AG09309 (cell line): ENCODE measurements at places on chromosomes 1 and 21.

- peak; percentile 43 for DNase-seq
Measured at GRCh38 chr1:236516929-236517704, 6.7 kb upstream of the LGALS8 start.

DNA sequence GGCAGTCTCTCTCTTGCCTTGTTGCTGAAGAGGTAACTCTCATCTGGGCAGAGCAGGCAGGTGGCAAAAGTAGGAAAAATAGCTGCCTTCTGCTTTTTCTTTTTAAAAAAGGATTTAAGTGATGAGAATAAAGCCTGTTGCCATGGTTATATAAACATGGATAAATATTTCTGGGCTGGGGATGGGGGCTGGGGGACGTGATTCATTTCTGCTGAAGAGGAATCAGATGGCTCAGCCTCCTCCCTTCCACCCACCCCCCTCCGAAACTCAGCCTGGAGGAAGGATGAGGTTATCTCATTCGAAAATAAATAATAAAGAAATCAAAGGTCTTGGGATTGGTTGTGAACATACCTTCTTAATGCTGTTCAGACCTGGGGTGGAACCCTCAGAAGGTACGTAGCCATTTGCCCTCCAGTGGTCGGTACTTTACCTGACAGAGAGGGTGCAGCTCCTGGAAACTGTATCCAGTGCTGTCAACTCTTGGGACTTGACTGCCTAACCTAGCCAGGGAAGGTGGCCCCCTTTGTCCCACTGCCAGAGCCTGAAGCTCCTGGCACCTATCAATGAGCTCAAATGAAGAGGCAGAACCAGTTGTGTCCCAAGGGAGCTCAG is 3.8 kb upstream of the INKA2 start:
- no peak for DNase-seq

GRCh38 chr1:150061632-150062101 is 5.9 kb upstream of the VPS45 start:
- peak; percentile 89 for DNase-seq

DNA sequence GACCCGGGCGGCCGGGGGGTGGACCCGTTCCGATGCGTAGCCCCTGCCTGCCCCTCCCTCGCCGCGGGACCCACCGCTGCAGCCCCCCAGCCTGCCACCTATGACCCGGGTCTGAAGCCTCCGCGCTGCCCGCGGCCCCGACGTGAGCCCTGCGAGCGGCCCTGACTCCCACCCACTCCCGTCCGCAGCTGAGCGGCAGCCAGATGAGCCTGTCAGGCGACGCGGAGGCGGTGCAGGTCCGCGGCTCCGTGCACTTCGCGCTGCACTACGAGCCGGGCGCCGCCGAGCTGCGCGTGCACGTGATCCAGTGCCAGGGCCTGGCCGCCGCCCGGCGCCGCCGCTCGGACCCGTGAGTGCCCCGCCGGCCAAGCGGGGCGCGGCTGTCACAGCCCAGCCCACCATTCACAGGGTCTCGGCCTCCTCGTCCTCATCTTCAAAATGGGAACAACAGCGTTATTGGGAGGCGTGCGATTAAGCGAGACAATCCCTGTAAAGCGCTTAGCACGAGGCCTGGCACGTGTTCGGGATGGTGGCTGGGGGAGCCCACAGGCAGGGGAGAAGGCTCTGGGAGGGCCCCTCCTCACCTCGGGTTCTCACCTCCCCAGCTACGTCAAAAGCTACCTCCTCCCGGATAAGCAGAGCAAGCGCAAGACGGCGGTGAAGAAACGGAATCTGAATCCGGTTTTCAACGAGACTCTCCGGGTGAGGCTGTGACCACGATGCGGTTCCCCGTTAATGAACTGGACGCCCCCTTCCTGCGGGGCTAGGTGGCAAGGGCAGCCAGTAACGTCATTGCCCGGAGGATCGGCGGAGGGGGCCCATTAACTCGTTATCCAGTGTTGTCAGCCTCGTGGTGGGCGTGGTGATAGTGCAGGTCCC is 8.2 kb downstream of the SYTL1 start:
- DNase-seq = no peak

DNA sequence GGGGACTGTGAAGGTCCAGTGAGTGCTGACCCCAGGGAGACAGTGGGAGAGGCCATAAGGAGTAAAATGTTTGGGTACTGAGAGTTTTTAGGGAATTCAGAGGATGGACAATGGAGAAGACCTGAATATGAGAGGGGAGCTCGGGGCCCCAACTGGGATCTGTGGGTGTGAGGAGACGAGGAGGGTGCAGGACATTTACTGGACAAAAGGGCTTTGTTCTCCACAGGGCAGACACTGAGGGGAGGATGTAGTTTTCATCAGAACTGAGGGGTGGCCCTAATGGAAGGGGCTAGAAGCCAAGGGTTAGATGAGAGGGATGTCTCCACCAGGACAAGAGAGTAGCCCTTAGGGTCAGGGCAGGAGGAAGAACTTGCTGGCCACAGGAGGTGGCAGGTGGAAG is 30.0 kb downstream of the TMCC2 start:
- no peak for DNase-seq

- DNase-seq = no peak
Measured at GRCh38 chr1:166073489-166073888, 93.3 kb downstream of the FAM78B start.

GRCh38 chr1:19038096-19038495 is 81.6 kb upstream of the IFFO2 start:
- DNase-seq = no peak

DNA sequence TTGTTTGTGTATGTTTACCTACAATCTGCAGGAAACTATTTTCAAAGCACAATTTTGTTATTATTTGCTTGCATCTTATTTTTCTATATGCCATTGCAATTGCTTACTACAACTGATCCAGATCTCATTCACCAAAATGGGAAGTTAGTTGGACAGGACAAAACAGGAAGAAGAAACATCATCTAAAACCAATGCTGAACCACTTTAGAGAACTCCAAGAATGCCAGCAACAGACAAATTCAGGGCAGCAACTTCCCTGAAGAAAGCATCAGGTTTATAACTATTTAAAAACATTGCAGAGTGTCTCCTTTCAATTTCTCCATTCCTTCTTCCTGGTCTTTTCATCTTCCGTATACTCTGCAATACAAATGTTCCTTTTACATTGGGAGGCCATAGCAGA is 82.4 kb upstream of the SMYD2 start:
- no peak for DNase-seq

DNA sequence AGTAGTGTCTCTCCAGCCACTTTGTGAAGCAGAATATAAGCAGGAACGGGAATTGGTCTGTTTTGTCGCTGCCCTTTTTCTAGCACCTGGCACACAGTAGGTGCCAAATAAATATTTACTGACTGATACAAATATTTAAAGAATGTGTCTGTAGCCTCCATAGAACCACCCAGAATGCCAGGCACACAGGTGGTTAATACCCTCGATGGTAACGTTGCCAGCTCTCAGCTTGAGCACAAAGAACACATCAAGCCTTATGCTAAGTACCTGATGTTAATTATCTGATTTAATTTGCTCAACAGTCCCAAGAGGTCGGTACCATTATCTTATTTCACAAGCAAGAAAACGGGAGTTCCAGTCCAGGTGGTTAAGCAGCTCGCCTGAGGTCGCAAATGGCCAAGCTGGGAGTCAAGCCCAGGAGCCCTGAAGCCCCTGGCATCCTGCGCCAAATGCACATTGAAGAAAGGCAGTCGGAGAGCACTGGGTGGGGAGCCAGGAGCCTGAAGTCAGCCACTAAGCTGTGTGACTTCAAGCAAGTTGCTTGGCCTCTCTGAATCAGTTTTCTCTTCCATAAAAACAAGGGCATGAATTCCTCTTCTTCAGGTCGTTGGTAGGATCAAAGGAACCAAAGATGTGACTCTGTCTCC is 26.4 kb downstream of the HSPG2 start:
- DNase-seq = no peak

GRCh38 chr1:6424619-6425593 is at the start of gene ESPN:
Gene ESPN, plus strand, starts transcription at chr1:6424776. Its CDS starts 180 bp downstream, at chr1:6424956.
- DNase-seq = no peak
